ENCODE measurements at places on chromosomes 1 and 21. TPM values are rescaled to one million over a fixed set of nuclear protein-coding genes. Genes with fewer than 3 reads are reported as not detected.

GRCh38 chr1:14300991-14301703 lies 297.3 kb upstream of the KAZN start:
- H3K4me3 ChIP-seq: no peak overlapping the region
- H3K27me3 ChIP-seq: peaks cover 3% of the 10 kb centered on the region
- H3K4me1 ChIP-seq: no peaks in the 10 kb centered on the region
- no peaks in the 10 kb centered on the region for H3K36me3 ChIP-seq

DNA sequence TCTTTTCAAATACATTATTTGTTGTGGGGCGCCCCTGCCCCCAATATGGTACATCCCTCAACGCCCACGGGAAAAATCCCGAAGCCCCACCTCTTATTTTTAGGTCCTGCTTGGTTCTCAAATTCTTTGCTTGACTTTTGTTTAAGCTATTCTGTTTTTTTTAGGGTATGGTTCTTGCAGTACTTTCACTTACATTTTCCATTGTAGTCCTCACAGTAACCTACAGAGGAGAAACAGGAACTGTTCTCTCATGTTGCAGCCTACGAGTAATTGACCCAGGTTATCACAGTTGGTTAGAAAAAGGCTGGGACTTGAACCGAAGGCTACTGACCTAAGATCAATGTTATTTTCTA lies 697 bp upstream of the C21orf91 start:
- DNase-seq: no peak
- H3K4me3 ChIP-seq: peak overlapping the region; percentile 75
- 0 out of 2 replicates have a peak, but pooled peaks cover 3% of the 10 kb centered on the region for H3K4me1 ChIP-seq
- no peaks in the 10 kb centered on the region for H3K27me3 ChIP-seq
- peak overlapping the region; percentile 76 for H3K27ac ChIP-seq
- H3K36me3 ChIP-seq: peaks cover 3% of the 10 kb centered on the region

GRCh38 chr1:90557706-90558105 lies 159.4 kb downstream of the BARHL2 start:
- H3K27me3 ChIP-seq: peaks cover 4% of the 10 kb centered on the region
- no peak for DNase-seq
- no peaks in the 10 kb centered on the region for H3K4me1 ChIP-seq
- no peaks in the 10 kb centered on the region for H3K36me3 ChIP-seq

DNA sequence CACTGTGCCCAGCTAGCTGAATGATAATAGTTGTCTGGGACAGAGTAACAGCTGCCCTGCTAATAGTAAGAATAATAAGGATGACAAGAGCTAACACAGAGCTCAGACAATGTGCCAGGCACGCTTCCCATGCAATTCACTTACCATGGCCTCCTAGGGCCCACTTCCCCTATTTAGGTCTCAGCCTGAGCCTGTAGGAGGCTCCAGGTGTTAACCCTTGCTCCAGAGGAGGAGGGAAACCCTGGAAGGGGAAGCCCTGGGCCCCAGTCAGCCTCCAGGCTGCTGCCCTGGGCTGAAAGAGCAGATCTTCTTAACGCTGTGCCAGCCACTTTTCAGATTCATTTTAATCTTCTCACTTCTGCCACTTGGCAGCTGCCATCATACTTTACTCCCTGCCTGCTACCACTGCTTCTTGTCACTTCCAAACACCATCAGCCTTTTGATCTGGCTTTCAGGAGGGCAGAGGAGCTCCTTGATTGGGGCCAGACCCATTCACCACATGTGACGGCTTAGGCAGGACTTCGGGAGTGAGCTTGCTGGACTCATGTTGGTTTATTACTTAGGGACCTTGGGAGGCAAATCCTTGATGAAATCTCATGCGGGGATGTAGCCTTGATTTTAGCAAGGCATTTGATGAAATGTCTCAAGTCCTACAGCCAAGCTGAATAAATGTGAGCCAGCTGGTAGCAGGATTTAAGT lies 66.7 kb upstream of the PARP1 start:
- peaks cover 5% of the 10 kb centered on the region for H3K27me3 ChIP-seq
- no peaks in the 10 kb centered on the region for H3K36me3 ChIP-seq
- H3K4me3 ChIP-seq: no peak overlapping the region

DNA sequence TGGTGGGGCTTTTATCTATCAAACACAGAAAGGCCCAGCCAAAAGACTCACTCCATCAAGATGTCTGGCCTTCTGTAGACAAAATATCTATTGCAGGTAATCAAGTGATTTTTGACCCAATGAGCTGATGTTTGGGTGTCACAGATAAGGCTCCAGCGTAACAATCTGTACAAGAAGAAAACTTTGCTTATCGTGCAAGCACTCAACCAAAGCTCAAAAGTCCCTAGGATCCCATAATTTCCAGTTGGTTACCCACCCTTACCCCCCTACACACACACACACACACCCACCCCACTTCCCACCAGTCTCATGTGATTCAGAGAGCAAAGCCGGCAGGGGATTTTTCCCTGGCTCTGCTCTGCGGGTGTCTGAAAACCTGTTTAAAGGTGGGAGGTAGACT lies 5.8 kb downstream of the ITPKB start:
- DNase-seq: no peak
- no peaks in the 10 kb centered on the region for H3K36me3 ChIP-seq
- H3K27ac ChIP-seq: no peak overlapping the region
- no peaks in the 10 kb centered on the region for H3K4me1 ChIP-seq
- no peak overlapping the region for H3K4me3 ChIP-seq
- no peaks in the 10 kb centered on the region for H3K27me3 ChIP-seq

- H3K27me3 ChIP-seq: no peaks in the 10 kb centered on the region
- H3K27ac ChIP-seq: no peak overlapping the region
- no peak overlapping the region for H3K4me3 ChIP-seq
- DNase-seq: no peak
- no peaks in the 10 kb centered on the region for H3K36me3 ChIP-seq
- H3K4me1 ChIP-seq: no peaks in the 10 kb centered on the region
Measured at GRCh38 chr1:222073307-222073995, 331.6 kb upstream of the DUSP10 start.

DNA sequence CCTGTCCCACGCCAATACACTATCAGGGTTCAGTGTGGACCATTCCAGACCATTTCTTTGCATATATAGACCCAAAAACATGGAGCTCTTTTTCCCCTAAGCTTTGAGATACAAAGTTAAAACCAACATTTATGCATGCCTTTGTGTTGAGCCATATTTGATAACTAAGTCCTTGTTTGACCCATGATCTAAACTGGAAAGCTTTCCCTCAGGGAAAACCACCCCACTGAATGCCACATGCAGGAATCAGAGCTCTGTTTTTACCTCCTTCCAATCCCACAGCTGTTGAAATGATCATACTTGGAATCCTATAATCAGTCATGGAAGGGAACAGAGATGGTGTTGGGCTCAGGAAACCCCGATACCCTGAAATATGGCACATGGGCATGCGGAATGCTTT lies 14.8 kb upstream of the SLC45A1 start:
- peaks cover 30% of the 10 kb centered on the region for H3K4me1 ChIP-seq
- H3K27ac ChIP-seq: peak overlapping the region; percentile 94
- no peaks in the 10 kb centered on the region for H3K27me3 ChIP-seq
- no peak overlapping the region for H3K4me3 ChIP-seq
- DNase-seq: no peak

- peaks cover 51% of the 10 kb centered on the region for H3K4me1 ChIP-seq
- H3K4me3 ChIP-seq: peak overlapping the region; percentile 77
- peak; percentile 93 for DNase-seq
- H3K27ac ChIP-seq: peak overlapping the region; percentile 98
Measured at GRCh38 chr1:154972517-154973343, 1.8 kb upstream of the CKS1B start.

DNA sequence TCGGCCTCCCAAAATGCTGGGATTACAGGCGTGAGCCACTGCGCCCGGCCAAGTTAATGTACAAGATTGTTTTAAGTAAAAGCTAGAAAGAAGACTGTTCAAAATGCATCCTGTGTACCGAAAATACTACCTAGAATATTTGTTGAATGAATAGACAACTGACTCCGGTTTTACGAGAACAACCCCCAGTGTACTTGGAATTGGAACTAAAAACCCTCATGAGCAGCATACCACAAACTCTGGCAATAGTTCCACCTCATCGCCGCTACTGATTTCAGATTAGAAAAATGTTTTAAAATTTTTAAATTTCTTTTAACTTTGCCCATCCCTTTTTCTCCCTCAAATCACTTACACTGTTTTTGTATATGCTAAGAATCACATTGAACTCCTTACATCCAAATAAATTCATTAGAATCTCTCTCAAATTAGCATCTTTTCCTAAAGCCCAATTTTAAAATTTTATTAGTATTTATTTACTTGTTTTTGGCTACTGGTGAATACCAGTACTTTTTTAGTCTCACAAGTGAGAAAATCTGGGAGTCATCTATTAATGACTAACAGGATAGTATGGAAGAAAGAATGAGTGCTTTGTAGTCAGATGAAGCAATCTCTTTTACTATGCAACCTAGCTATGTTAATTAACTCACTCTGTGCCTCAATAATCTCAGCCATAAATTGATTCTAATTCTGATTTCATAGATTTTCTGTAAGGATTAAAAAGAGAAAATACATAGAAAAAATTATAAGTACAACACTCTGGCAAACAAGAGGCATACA lies 95.1 kb downstream of the GPATCH2 start:
- no peaks in the 10 kb centered on the region for H3K27me3 ChIP-seq
- H3K4me1 ChIP-seq: no peaks in the 10 kb centered on the region
- no peaks in the 10 kb centered on the region for H3K36me3 ChIP-seq
- DNase-seq: no peak
- H3K4me3 ChIP-seq: no peak overlapping the region

DNA sequence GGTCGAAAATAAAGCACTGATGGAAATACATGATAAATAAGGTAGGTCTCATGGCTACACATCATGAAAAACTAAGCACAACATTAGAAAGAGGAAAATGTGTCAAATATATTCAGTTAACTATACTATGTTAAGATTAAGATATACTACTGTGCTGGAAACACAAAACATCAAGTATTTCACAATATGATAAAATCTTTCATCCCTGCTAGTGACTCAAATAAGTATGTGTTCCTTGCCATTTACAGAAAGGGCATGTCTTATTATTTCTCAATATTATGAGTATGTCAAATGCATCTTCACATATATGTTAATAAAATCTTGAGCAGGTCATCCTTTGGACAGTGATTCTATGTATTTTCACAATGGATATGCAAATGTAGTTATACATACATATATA lies 1260.1 kb upstream of the ADGRL2 start:
- no peaks in the 10 kb centered on the region for H3K27me3 ChIP-seq
- H3K27ac ChIP-seq: no peak overlapping the region
- no peak overlapping the region for H3K4me3 ChIP-seq
- no peaks in the 10 kb centered on the region for H3K4me1 ChIP-seq
- no peak for DNase-seq

DNA sequence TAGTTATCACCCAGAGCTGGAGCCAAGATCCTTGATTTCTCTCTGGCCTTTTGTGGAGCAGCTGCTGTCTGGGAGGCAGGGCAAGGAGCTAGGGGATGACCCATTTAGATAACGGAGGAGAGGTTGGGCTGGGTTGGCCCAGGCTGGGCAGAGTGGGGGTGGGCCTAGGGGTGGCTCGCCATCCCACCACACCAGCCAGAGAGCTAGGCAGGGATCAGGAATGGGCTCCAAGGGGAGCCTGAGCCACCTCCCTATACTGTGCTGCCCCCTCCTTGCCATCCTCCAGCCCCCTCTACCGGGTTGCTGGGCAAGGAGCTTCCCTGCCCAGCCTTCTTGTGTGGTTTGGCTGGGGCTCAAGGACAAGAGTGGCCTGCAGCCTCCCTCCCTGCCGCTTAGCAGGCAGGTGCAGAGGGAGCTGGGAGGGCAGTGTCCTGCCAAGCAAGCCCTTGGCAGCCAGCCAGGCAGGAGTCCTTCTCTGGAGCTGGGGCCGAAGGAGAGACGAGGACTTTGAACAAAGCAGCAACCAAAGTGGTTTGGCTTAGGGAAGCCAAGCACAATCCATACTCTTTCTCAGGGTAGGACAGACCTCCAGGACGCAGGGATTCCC lies 4.1 kb downstream of the NUAK2 start:
- peak overlapping the region; percentile 72 for H3K27ac ChIP-seq
- H3K4me3 ChIP-seq: peak overlapping the region; percentile 89
- H3K4me1 ChIP-seq: peaks cover 63% of the 10 kb centered on the region
- DNase-seq: no peak

- H3K27ac ChIP-seq: no peak overlapping the region
- H3K36me3 ChIP-seq: no peaks in the 10 kb centered on the region
- H3K4me1 ChIP-seq: no peaks in the 10 kb centered on the region
- 0 out of 2 replicates have a peak, but pooled peaks cover under 1% of the 10 kb centered on the region for H3K27me3 ChIP-seq
Measured at GRCh38 chr1:89361681-89362080, 2.2 kb upstream of the GBP6 start.

DNA sequence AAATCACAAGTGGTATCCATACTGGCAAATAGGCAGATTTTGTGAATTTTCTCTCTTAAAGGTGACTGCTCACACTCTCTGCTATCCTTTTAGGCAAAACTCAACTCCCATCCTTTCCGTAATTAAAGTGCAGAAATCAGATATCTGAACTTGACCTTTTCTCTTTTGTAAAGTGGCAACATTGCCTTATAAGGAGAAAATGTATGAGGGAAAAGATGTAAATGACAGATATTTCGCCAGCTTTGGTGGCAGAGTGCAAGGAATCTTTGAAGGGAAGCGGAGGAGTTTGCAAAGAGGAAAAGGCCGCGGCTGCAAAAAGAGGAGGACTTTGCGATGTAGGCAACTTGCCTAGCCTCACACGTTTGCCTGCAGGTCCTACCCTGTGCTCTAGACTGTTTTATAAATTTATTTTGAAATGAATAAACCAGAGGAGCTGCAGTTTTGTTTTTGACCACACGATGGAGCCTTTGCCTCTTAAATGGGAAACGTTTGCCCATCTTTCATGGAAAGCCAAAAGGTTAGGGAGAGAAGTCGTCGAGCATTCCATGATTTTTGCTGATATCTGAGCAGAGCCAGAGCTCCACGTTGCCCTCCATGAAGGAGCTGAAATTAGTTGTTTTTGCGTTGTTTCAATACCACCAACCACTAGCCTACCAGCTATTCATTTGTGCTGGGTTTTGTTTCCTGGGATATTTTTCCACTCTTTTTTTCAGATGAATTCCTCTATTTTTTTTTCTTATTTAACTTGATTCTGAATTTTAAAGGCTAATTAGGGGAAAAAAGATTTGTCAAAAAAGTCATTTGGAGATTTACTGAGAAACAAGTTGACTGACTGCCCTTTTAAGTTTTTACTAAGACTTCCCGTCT lies 242.3 kb downstream of the LMX1A start:
- no peaks in the 10 kb centered on the region for H3K36me3 ChIP-seq
- H3K27me3 ChIP-seq: no peaks in the 10 kb centered on the region

The PRXL2B gene
- 17.0 TPM for total RNA-seq

The ADAMTS5 gene
- total RNA-seq: 0.05 TPM

The C1orf35 gene
- 24.9 TPM for total RNA-seq

The PTGFR gene
- not detected for total RNA-seq

The S100A14 gene
- total RNA-seq: 0.57 TPM

All from Panc1 (cell line).